Activated CD4-positive, alpha-beta T cell treated with anti-CD3 and anti-CD28 coated beads for 4 hours (primary cell): ENCODE measurements at places on chromosomes 4 and X.

GRCh38 chr4:156643826-156644225 is 327.8 kb downstream of the PDGFC start:
- DNase-seq = no peak

- DNase-seq = no peak
Observed at GRCh38 chr4:101791182-101791558, 640 bp downstream of the BANK1 start.

- no peak for DNase-seq
Observed at GRCh38 chr4:579543-580175, 3.6 kb upstream of the TMEM271 start.

GRCh38 chr4:64564126-64564525 is 154.9 kb upstream of the TECRL start:
- DNase-seq = no peak

DNA sequence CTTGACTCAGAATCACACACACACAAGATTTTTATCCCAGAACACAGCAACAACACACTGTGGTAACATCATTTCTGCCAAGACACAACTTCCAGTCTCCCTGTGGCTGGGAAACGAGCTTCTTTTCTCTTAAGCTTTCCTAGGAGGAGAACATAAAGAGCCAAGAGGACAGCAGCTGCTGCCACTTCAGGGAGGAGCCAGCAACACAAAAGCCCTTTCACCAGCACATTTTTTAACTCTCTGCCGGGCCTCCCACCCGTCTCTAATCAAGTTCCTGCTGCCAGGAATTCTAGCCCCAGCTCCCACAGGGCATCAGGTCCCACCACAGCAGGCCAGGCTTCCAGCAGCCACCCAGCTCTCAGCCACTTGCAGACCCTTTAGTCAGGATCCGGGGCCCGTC is 22.4 kb downstream of the FAT1 start:
- DNase-seq = no peak

DNA sequence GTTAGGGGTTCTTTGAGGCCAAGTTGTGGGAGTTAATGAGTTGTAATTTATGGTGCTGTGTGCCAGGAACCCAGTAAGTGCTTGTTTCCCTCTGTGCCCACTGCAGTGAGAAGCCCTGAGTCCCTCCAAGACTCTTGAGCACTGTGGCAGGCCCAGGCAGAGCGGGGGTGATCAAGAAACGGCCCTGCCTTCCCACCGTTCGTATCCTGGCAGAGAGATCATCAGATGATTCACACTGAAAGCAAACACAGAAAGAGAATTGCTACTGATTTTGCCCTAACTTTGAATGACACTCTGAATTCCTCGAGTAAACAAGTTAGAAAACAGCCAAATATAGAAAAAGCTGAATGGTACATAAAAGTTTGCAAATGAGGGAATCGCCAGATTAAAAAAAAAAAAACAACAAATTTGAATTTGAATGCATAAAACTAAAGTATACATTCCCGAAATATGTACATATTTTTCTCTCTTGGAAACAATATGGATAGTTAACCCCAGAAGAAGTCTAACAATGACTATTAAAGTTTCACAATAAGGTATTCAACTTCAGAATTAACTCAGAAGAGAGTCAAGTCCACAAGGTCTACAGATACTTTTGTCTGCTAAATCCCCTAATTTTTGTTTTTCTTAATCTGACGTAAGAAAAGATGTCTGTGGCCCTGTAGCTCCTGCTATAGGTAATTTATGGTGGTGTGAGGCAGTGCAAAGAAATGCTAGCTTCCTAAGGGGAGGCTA is 71.8 kb downstream of the AFAP1 start:
- DNase-seq = no peak

GRCh38 chrX:103747163-103747562 is 29.5 kb upstream of the PLP1 start:
- no peak for DNase-seq

- no peak for DNase-seq
Observed at GRCh38 chrX:152908486-152908885, 10.6 kb downstream of the ZNF185 start.

- no peak for DNase-seq
Observed at GRCh38 chr4:87037671-87038334, 103.0 kb downstream of the AFF1 start.

- no peak for DNase-seq
Observed at GRCh38 chr4:6501171-6501570, 28.8 kb upstream of the PPP2R2C start.

DNA sequence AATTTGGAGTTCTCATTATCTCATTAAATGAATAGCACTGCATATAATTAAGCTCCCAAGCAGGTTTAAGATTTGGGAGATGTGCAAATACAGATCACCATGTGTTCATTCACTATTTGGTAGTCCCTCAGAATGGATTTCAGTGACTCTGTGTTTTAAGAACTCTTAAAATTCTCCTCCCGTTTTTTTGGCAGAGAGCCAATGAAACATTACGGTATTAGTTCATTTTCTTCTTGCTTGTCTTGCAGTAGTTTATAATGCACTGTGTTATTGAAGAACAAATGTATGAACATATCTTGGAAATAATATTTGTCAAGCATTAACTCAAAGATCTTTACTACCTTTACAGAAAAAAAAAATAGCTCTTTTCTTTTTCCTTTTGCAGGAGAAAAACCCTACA is 32.7 kb downstream of the KLF3 start:
- DNase-seq = no peak

DNA sequence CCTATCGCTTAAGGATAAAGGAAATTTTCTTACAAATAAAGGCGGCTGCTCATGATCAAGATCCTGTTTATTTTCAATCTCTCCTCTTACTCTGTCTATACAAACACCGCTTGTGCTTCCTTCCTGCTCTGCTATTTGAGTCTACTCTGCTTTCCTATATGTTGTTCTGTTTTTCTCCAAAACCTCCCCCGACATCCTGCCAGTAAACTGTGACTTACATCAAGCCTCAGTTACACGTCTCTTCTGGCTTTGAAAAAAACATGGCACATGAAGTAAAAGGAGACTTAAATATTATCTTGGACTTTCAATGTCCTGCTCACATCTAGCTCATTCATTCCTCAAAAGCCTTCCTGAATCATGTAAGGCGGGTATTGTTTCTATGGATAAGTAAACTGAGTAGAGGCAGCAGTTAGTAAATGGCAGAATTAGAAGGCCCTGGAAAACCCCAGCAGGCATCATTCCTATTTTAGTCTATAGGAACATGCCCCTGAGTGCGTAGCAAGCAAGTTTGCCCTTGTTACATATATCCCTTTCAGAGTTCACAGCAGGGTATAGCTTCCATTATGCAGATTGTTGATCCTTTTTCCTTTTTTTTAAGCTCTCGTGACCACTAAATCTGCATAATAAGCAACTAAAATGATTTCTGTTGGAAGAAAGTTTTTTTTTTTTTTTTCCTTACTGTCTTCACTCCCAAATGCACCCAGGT is 280.1 kb downstream of the RAPGEF2 start:
- DNase-seq = no peak

DNA sequence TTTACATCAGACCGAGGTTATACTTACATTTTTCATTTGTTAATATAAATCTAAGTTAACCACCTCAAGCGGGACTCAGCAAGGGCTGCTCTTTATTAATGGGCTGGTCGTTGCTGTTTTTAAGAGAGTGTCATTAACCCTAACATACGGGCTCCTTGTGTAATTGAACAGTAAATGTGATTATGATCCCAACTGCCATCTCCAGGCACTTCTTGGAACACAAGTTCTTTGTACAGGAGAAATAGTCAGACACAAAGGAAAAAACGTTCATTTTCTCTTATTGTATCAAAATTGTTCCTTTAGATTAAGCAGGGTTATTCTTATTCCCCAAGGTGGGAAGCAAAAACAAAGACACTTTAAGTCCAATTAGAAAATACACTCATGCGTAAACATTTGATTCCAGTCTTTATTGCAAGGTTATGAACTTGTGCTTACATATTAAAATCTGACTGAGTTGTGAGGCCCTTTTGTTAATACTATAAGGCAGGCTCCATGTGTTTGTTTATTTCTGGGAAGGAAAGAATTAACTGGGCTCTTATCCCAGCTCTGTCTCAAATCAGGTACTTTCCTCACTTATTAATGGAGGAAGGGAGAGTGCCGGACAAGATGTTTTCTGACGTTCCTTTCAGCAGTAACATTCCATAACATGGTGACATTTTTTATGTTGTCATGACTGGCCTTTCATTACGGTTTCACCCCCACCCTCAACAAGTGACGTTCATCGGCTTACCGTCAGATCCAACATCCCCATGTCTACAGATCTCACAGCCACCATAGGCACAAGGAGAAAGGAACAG is 95.9 kb downstream of the RASL11B start:
- DNase-seq = no peak

DNA sequence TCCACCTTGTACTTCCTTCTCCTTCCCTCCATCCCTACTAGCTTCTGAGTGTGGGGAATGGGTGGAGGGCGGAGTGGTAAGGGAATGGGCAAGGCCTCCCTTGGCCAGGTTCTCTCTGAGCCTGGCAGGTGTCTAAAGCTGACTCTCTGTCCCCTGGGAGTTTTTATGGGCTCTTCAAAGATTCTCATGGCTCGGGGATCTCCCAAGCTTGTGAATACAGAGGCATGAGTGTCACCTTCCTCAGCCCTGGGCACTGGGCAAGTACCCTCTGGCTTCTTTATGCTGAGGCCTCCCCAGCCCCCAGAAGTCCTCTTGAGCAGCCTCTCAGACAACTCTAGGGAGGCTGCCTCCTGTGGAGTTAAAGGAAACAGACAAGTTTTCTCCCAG is 32.5 kb upstream of the DDX3X start:
- DNase-seq = no peak

GRCh38 chr4:105686571-105686970 is 21.9 kb downstream of the INTS12 start:
- no peak for DNase-seq

GRCh38 chr4:140049849-140050637 is 103.9 kb downstream of the MAML3 start:
- no peak for DNase-seq

- no peak for DNase-seq
Observed at GRCh38 chrX:39047174-39047573, 245.9 kb downstream of the MID1IP1 start.

DNA sequence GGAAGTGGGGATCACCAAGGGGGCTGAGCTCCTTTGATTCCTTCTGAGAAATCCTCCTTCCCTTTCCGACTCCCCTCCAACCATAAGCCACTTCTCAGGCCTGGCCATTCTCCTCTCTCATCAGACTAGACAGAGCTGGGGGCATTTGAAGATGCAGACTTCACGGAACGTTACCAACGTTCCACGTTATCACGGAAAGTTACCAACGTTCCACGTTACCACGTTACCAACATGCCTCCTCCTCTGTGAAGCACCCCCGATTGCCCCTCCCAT is 85.4 kb upstream of the WWC2 start:
- DNase-seq = no peak

GRCh38 chrX:107054978-107055377 is 55.0 kb upstream of the MORC4 start:
- DNase-seq = no peak

DNA sequence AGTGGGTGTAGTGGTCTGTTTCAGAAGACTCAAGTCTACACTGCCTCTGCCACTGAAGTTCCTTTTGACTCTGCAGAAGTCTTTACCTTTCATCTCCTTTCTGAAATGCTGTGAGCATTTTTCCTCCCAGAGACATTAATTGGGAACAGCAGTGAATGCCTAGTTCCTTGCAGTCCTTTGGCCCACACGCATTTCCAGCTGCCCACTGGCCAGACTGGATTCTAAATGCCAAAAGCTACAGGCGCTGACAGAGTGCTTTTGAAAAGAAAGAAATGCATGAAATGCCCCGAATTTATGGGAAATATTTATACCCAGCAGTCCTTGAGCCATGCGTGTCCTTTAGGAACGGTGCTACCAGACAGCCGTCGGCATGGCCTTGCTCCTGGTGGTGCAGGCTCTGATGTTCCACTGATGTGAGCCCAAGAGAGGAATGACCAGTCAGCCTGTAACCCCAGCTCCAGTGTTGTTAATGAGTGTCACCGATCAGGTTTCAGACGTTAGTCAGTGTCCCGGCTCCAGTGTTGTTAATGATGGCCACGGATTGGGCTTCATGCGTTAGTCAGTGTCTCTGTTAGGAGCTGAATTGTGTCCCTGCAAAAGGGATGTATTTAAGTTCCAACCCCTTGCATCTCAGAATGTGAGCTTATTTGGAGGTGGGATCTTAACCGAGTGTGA is 132.6 kb downstream of the TBL1X start:
- no peak for DNase-seq

DNA sequence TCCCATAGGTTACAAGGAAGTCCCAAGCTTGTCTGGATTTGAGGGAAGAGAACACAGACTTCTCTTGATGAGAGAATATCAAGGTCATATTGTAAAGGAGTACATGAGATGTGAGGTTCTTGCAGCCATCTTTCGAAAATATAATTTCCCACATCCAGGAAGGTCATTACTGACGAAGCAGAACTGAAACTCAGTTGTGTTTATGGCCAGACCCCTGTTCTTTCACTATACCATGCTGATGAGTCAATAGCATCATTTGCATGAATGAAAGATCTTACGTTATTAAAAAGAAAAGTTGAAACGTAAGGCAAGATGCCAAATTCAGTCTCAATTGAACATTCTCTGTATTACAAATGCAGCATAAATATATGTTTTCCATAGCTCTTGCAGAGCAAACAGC is 14.2 kb upstream of the CCDC149 start:
- no peak for DNase-seq

DNA sequence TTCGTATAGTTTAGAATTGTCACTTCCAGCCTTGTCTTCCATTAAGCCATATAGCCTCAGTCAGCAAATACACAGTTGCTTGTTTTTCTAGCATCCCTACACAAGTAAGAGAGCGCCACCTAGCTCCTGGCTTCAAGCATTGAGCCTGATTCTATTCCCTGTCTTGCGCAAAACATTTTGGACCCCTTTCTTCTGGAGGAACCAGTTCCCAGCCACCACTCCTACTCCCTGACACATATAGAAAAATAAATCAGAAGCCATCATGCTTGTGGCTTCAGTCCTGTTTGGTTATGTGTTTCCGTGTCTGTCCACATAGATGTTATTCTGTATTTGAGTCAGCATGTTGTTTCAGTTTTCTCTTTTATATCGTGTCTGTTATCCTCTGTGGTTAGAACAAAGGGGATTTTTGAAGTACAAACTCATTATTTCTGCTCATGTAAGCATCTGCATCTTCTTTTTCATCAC is 59.9 kb downstream of the GK start:
- peak; percentile 29 for DNase-seq

DNA sequence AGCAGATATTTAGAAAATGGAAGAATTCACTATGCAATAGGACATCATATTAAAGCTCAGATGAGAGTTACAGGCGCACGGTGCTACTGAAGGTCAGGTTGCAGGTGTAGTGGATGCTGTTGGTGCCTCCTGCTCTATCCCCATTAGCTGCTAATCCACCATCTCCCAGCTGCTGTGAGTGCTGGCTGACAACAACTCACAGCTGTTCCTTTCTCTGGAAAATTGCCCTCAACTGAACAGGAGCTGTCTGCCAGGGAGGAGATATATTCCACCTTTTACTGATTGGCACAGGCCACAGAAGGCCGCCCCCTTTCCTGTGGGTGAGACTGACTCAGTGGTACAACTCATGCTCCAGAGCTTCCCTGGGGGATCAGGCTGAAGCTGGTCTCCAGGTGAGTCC is 48.7 kb downstream of the UCHL1 start:
- no peak for DNase-seq
